ENCODE measurements at places on chromosomes 16 and 17.

- no peak for DNase-seq
Observed at GRCh38 chr17:78253946-78254672, 22.7 kb downstream of the TMEM235 start.

GRCh38 chr17:64780096-64781013, 118.2 kb upstream of the SMURF2 start:
- DNase-seq: no peak

DNA sequence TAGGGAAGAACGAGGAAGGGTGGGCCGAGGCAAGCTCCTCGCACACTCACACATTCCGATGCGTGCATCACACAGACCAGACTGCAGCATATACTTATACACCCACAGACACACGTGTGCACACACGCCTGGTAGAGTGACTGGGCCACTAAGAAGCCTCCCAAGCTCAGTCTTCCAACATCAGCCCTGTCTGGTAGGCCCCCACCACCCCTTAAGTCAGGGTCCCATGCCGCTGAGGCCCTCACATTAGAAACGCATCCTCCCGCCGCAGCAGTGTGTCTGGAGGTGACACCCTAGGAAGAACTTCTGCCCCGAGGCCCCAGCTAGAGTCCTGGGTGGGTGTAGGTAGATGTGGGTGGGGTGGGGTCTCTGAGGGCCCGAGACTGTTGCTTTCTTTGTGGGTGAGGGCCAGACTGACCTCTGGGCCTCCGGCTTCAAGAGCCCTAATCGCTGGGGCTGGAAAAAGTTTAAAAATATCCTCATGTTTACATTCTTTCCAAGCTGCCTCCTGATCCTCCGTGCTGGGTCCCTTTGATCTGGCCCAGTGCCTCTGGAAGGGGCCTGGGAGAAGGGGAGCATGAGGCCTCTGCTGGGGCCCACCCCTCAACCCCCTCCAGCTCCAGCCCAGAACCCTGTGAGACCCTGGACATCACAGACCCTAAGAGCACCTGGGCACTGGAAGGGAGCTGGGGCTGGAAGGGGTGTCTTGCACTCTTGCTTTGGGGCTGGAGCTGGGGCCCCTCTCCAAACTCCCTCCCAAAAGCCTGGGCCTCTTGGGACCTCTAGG, 13.6 kb downstream of the CDH16 start:
- no peak for DNase-seq

GRCh38 chr16:56419740-56420548, 5.4 kb downstream of the AMFR start:
- no peak for DNase-seq

GRCh38 chr16:86347090-86347489, 163.2 kb upstream of the FOXF1 start:
- no peak for DNase-seq

GRCh38 chr17:47304186-47304585, 19.6 kb upstream of the EFCAB13 start:
- DNase-seq: no peak

DNA sequence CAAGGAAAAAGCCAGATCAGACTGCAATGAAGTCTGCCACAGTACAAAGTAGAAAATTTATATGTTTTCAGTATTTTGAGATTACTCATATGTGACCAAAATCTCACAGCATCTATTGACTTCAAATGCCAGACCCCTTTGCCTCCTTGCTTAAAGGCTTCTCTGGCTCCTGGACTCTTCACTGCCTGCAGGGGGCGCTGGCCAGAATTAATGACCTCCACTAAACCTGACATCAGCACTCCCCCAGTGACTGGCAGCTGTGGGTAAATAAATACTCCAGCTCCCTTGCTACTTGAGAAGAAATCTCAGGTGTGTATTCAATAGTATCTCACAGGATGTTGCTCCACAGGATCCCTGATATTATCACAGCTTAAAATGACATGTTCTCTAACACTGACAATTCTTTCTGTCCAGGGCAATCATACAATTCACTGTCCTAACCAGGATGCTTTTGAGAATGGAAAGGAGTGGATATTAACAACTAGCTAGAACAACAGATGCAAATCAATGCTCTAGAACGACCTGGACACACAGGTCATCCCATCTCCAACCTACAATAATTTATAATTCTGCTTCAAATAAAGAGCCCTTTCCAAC, 4.0 kb downstream of the BECN1 start:
- DNase-seq: no peak

DNA sequence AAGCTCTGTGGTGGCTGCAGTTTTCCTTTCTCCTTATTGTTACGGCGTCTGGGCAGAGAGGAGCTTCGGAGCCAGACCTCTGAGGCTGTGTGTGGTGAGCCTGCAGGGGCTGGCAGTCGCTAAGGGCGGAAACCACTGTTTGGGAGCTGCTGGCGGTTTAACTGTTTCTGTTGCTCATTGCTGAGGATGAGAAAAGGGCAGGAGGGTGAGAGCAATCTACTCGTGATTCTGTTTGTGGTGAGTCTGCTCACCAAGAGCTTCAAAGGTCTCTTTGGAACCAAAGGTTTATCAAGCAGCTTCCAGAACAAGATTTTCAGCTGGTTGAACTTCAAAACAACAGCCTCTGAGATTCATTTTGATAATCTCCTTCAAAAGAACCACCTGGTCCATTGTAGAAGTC, 143.9 kb downstream of the ANKFN1 start:
- DNase-seq: no peak

GRCh38 chr17:47270946-47271705, 17.5 kb downstream of the ITGB3 start:
- DNase-seq: no peak

DNA sequence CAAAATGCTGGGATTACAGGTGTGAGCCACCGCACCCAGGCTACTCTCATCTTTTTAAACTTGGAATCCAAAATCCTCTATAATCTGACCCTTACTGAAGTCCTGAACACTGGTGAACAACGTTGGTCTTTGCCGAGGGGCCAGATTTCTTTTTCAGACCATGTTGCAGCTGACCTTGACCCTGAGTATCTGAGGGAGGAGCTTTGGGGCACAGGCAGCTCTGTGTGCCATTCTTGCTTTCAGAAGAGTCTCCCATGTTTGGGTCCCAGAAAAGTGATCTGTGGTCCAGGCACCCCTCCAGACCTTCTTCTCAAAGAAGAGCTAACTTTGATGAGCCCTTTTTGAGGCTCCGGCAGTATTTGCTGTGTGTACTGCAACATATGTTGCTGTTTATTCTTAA, 50.4 kb downstream of the CENPV start:
- no peak for DNase-seq

DNA sequence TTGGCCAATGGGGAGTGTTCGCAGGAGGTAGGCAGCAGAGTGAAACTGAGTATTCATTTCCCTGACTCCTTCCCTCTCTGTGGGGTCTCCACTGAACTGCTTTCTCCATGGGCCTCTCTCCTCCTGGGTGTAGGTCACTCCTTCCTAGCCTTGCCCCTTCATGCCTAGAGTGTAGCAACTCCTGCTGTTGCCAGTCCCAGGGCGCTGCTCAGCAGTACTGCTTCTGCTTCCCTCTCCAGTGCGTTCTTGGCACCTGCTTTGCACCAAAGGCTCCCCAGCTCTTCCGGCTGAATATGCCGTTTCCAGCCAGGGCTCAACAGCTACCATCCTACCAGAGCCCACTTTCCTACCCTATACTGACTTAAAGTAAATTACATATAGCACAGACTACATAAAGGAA, 92.2 kb downstream of the MAF start:
- DNase-seq: no peak

DNA sequence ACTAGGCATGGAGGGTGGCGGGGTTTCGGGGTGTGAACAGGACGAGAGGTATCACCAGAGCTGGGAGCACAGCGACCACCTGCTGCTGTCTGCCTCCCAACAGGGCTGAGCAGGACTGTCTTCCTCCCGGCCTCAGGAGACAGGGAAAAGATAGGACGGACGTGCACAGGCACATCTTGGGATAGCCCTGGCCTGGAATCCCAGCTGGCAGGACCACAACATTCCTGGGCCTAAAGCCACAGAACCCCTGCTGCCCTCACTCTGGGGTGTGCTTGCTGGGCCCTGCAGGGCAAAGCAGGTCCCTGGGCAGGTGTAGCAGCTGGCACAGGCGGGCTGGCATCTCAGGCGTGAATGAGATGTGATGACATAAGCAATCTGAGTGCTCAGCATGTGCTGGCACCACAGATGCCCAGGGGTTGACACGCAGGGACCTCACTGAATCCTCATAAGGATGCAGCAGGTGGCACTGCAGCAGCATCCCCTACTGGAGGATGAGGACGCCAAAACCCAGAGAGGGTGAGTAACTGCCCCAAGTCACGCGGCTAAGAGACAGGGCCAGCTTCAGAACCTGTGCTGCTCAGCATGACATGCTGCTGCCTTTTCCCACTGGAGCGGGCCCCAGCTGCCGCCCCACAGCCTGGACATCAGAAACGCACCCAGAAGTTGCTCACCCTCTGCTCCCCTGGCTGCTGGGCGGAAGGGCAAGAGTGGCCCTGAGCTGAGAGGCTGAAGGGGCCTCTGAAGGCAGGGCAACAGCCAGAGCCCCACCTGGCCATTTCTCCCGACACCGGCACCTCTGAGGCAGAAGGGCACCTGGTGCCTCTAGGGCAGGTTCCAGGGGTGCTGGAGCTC, 7.1 kb downstream of the CORO7 start:
- no peak for DNase-seq

DNA sequence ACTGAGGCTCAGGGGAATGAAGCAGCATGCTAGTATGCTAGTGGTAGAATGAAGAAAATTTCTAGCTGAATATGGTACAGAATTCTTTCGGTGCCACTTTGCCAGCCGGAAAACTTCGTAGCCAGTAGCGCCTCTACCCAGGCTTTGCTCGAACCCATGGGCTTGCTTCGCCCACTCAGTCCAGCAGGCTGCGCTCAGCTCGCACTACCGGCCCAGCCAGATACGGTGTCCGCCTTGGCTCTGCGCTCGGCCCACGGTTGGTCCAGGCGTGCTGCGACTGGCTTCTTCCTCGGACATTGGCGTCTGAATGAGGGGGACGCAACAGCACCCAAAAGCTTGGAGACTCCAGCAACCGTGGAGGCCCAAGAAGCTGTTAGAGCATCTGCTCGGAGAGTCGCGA, 372.5 kb upstream of the CDH8 start:
- DNase-seq: no peak

GRCh38 chr16:64417711-64418227, 704.1 kb downstream of the CDH11 start:
- no peak for DNase-seq

DNA sequence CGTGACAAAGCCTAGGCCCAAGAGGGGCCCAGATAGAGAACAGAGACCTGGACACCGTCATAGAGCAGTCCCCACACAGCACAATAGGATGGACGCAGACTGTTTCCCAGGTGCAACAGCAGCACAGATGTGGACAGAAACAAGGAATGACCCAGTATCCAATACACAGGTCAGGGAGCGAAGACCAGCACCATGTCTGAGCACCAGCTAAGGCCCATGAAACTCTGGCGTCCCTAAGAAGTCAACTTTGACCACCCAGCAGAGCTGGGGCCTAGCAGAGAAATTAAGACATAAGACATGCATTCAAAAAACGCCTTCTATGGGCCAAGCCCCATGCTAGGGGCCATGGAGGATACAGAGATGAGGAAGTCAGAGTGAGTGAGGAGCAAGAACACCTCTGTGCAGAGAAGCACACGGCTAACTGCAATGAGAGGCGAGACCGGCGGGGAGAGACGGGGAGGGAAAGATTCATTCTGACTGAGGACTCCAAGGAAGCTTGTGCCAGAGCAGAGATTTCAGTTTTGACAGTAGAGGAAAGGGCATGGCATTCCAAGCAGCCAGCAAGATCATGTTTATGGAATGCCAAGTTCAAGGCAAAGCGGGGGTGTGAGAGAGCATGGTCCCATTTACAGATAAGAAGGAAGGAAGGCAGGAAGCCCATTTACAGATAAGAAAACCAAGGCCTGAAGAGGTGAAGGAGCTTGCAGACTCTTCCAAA, 50.8 kb downstream of the PITPNM3 start:
- peak; percentile 13 for DNase-seq

DNA sequence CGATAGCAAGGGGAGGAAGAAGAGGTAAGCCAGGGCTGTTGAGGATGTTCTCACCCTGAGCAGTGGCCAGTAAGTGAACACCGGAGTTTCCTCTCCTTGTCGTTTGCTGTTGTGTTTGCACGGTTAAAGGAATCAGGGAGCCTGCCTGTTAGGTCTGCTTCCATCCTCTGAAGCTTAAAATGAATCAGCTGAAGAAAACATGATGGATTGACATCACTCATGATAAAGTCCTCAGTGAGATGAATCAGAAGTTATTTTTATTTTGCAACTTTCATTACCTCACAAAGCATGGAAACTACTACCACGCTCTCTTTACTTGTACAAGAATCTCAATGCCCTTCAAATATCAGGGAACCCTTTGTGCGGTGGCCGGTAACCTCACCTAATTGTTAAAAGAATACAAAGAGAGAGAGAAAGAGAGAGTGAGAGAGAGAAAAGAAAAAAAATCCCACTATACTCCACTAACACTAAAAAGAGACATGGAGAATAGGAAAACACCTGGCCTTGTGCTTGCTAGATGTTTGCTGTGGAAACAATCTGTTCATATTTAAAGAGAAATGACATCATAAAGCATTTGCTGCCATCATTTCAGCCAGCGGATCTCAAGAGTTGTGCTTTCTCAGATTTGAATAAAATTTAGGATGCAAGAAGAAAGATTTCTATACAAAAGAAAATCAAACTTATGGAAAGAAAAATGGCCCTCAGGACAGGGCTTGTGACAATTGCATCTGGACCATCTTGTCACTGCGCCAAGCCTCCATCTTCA, 441.6 kb upstream of the SALL1 start:
- no peak for DNase-seq

DNA sequence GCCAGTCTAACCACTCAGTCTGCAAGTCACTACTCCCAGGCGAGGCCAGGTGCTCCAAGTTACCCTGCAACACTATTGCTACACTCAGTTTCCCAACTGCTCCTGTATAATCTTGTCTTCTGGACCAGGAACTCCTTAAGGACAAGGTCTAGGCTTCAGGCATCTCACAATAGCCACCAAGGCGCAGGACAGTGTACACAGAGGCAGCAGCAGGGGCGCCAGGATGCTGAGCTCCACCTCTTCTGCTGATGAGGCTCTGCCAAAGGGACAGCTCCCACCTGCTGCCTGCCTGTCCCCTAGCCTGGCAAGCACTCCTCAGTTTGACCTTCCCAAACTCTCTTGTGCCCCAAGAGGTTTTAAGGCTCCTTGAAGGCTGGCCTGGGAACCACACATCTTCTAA, 3.4 kb downstream of the SLC25A11 start:
- no peak for DNase-seq
